ENCODE measurements at places on chromosomes 5 and 9.

- DNase-seq, result no peak
Measured at GRCh38 chr5:41773799-41774198, 96.4 kb downstream of the OXCT1 start.

GRCh38 chr9:77729177-77729576, 81.1 kb upstream of the GNA14 start:
- no peak for DNase-seq

- DNase-seq, result no peak
Measured at GRCh38 chr9:31255211-31255610, 1129.2 kb upstream of the ACO1 start.

GRCh38 chr5:1966461-1966860, 83.7 kb upstream of the IRX4 start:
- DNase-seq, result no peak

DNA sequence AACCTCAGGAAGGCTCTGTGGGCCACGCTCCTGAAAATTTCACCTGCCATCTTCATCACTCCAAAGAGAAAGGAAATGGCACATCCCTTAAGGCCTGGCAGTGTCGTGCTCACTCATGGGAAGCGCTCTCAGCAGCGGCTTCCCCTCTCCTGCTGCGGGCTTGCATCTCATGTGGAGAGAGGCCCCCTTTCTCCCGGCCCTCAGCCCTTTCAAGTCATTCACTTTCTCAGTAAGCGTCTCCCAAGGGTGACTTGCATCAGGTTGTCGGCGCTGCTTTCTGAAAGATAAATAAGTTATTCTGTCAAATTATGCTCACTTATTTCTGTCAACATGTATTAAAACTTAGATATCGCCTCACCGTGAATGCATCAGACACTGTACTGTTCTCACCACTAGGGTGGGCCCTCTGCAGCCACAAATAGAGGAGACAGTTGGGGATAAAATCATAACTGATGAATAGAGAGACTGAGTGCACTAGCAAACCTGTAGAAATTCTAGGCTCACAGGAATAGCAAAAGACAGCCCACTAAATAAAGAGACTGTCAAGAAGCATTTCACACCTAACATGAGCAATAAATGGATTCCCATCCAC, 174.6 kb downstream of the RFK start:
- DNase-seq, result no peak

DNA sequence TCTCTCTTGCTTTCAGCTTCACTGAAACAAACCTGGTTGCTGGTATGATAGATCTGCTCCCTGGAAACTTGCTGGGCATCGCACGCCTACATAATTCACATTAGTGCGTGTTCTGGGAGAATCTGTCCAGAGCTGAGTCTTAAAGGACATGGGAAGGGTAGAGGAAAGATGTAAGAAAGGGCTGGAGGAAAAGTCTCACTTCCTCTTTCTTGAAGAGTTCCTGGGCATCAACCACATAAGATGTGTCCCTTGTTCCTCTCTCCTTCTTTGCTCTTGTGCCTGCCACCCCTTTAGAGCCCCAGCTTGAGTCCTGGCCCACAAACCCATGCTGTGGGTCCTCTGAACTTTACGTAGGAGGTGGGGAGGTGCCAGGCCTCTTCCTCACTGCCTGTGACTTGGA, 205.3 kb upstream of the PANK3 start:
- DNase-seq, result no peak

DNA sequence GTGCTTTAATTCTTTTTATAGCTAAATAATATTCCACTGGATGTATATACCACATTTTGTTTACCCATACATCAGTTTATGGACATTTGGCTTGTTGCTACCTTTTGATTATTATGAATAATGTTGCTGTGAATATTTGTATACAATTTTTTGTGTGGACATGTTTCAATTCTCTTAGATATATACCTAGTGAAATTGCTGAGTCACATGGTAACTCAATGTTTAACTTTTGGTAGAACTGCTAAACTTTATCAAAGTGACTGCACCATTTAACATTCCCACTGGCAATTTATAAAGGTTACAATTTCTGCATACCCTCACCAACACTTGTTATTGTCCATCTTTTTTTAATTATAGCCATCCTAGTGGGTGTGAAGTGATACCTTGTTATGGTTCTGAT, 22.1 kb downstream of the IL31RA start:
- no peak for DNase-seq

DNA sequence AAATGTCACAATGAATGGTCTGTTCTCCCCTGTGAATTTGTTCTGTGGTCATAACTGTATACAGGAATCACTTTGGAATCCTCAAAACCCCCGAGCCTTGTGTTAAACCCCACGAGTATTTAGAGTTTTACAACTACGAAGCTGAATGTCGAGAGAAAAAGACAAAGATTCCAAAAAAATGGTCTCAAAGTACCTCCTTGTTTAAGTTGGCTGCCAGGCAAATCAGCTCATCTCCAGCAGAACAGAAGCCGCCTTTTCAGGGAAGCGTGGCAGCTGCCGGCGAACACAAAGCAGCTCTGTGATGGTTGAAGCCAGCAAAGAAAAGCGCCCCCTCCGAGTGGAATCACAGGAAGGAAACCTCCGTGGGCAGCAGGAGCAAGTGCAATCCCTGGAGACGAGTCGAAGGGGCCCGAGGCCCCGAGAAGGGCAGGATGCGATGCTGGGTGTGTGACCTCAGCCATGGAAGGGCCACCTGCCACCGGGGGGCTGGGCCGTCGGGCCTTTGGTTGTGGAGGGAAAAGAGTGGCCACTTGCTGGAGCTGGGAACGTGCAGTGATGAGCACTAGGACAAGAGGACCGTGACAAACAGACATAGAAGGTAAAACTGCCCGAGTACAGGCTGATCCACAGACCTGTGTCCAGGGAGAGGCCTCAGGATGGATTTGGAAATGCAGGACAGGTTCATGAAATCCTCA, 706.4 kb downstream of the SEMA5A start:
- peak; percentile 92 for DNase-seq

- DNase-seq, result no peak
Measured at GRCh38 chr5:763397-763796, 21.1 kb downstream of the ZDHHC11B start.

DNA sequence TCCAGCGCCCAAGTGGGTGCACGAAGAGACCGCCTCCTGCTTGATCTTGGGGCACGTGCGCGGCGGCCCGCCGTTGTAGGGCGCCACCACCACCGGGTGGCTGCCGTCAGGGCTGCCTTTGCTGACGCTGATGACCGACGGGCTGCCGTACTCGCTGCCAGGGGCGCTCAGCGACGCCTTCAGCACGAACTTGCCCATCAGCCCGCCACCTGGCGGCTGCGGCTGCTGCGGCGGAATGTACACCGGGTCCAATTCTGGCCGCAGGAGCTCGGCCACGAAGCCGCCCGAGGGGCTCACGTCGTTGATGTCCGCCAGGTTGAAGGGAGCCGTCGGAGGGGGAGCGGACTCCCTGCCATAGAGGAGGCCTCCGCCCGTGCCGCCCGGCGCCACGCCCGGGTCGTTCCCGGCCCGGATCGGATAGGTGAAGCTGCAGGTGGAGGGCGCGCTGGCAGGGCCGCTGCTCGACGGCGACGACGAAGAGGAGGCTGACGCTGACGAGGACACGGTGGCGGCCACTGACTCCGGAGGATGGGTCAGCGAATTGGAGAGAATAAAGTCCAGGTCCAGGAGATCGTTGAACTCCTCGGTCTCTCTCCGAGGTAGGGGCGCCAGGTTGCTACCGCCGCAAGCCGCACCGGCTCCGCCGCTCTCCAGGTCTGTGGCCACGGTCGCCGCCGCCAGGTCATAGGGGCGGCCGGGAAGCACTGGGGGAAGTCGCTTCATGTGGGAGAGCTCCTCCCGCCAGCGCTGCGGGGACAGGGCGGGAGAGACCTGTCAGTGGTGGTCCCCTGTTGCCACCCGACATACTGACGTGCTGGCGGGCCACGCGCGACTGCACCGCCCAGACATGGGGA, 1.8 kb downstream of the KLF4 start:
- no peak for DNase-seq

GRCh38 chr9:84593352-84593751, 76.2 kb upstream of the NTRK2 start:
- DNase-seq, result no peak

- DNase-seq, result no peak
Measured at GRCh38 chr5:106755789-106756188, 914.9 kb downstream of the EFNA5 start.

DNA sequence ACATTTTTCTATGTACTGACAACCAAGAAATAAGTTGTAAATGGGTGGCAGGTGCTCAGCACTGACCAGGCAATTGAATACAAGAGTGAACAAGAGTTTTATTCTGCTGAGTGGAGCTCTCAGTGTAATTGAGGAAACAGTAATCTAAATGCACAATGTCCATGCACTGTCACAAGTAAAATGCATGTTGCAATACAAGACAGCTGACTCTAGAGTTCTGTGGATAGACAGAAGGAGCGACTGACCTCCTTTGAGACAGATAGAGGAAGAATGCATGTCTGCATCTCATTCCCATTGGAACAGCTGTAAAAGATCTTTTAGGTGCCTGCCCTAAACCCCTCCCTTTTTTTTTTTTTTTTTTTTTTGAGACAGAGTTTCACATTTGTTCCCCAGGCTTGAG, 299.0 kb downstream of the FBXL7 start:
- no peak for DNase-seq

GRCh38 chr5:145158730-145159129, 676.4 kb downstream of the PRELID2 start:
- DNase-seq, result no peak

DNA sequence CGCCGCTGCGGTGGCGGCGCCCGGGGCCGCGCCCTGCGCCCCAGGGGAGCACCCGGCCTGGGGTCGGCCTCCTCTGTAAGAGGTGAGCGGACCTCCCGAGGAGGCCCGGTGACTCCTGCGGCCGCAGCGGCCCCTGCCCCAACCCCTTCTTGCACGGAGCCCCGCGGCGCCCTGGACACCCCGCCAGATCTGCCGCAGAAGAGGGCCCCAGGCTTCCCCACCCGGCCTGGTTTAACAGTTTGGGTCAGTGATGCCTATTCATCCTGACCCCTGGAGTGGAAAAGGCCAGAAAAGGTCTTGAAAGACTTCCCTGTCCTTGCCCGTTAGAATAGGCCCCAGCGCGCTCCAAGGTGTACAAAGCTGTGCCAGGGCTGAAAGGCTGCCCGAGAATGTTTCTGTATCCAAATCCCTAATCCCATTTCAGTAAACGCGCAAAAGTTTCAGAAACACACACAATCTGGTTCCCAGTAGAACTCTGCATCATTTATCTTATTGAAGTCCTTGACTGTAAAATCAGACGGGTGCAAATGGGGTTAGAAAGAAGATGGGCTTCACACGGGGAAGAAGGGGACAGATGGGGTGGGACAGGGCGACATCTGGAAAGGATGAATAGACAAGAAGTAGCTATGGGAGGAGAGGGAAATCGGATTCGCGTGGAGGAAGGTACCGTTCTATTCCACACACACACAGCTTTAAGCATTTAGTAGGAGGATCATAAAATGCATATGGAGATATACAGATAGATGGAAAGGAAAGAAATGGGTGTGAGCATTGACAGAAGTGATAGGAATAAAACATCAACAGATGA, 1.1 kb upstream of the SSBP2 start:
- peak; percentile 57 for DNase-seq

DNA sequence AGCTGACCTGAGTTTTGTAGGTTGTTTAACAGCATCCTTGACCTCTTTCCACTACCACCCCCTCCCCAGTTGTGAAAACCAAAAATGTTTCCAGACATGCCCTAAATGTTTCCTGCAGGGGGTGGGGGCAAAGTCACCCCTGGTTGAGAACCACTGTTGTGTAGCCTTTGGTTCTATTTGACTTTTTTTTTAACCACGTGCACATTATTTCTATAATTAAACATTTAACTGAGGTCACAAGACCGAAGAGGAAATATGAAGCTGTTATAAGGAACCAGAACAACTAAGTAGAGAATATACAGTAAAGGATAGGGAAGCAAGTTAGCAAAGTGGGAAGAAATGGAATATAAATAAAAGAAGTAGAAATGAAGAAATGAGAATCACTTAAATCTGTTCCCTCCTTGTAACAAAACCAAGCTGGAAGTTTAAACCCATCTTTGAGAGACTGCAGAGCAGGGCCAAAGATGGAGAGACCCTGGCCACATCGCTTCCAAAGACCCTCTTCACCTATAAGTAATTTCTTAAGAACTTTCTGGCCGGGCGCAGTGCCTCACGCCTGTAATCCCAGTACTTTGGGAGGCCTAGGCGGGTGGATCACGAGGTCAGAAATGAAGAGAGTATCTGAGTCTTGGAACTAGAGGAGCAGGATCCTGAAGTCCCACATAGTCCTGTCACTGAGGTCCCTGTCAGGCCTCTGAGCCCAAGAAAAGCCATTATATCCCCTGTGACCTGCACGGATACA, 14.4 kb downstream of the SIT1 start:
- DNase-seq, result no peak

- no peak for DNase-seq
Measured at GRCh38 chr5:160473681-160474080, 52.0 kb downstream of the PTTG1 start.

DNA sequence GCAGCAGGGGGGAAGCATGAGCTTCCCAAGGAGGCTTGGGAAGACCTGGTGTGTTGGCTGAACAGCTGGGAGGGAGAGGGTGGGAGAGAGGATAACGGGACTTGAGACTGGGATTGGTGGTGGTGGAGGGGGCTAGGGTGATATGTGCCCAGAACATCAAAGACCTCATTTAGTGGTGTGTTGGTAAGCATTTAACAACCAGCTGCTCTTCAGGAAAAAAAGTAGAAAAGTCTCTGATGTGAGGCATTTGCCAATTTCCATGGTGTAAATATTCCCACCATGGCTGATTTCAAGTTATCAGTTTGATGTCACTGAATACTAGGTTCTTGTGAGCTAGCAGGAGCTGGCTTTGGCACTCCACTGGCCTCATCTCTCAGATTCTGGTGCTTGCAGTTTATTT, 170.8 kb downstream of the MACROH2A1 start:
- DNase-seq, result no peak

DNA sequence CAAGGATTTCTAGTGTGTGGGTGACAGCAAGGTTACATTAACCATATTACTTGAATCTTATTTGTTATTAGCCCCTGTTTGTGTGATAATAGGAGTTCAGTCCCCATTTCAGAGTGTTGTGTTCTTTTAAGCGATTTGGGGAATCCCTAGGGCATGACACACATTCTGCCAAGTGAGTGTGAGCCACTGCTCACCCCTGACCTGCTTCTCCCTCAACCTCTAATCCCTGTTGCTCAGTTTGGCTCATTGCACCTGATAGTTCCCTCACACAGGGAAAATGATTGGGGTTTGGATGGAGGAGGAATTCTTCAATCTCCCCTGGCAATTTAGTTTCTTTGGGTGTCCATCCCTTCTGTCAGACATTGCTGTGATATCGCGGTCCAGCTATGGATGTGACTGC, 149.2 kb downstream of the DMRTA1 start:
- no peak for DNase-seq

DNA sequence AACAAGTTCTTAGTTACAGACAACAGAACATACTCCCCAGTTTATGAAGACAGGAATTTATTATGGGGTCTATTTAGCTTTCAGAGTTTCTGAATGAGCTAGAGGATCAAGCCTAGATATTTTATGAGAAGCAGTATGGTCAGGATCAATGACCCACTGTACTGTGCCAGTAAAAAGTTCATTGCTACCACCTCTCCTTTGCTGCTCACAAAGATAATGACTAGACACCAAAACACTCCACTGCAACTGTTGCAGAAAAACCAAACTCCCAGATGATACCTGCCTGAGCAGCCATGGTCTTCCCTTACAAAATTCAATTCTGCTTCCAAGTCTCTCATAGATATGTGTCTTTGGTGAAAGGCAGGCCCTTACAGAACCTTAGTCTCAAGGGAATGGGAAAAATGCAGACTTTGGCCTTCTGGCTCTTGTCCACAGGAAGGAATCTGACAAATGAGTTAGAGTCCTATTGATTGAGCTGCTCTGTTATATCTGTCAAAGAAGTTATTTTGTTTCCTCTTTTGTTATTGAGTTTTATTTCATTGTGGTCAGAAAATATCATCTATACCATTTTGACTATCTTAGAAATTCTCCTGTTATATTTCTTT, 74.7 kb upstream of the RASGRF2 start:
- no peak for DNase-seq
